ENCODE measurements at places on chromosomes 5 and 9.

DNA sequence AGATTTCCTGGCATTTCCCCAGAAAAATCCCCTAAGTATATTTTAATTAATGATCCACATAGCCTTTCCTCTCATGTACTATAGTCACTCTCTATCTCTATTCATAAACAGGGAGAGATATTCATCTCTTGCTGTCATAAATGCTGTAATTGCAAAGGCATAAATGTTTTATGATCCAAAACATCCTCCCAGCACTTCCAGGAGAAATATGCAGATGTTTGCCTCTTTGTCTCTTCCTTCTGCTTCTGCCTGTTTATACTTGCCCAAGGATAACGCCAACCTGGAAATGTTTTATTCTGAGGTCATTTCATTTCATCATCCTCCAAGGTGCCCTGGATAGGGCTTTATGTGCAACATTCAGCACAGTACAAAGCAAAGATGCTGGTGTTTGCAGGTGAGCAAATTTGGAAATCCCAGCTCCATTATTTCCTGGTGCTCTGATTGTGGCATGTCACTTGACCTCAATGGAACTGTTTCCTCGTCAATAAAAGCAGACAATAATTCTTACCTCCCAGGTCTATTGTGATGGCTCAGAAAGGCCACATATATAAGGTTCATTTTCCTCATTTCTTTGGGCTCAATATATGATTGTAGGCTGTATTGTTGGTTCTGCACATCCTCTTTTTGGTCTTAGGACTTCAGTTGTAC lies 6.9 kb downstream of the TNFSF15 start:
- no peak for DNase-seq

GRCh38 chr5:172088801-172089200 lies 82.4 kb upstream of the FBXW11 start:
- DNase-seq, result no peak

DNA sequence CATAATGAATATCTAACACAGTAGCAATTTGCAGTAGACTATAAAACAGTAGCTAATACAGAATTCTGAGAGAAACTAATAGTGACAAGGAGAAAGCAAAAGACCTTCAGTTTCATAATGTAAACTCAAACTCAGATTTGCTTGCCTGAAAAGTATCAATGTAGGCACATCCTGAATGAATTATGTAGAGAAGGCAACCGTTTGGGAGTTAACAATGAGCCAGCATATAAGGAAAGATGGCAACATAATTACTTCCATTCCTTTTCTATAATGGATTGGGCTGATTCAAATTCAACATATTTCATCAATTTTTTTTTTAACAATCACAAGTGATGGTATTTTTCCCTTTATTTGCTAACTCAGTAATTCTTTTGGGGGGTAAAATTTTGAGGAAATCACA lies 261.6 kb downstream of the SEMA5A start:
- no peak for DNase-seq

- no peak for DNase-seq
Observed at GRCh38 chr9:113246928-113247327, 25.6 kb downstream of the SLC31A1 start.

- DNase-seq, result no peak
Observed at GRCh38 chr5:118236108-118236849, 752.1 kb downstream of the DTWD2 start.

DNA sequence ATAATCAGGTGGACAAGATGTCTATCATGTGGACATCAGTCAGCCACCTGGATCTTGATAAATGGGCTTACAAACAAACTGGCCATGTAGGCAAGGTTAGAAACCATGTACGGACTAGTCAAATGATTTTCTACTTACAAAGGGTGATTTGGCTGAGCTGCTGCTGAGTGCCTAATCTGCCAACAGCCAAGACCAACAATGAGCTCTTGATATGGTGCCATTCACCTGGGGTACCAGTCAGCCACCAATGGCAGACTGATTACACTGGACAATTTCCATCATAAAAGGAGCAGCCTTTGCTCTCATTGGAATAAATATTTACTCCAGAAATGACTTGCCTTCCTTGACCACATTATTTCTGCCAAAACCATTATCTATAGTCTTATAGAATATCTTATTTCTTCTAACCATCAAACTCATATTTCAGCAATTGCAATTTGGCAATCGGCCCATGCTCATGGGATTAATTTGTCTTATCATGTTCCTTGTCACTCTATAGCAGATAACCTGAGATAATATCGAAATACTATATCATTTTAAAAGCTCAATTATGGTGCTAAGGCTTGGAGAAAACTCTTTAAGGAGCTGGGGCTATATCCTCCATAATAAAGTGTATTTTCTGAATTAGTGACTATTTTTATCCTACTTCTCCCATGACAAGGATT lies 135.1 kb downstream of the SLC25A46 start:
- no peak for DNase-seq

- DNase-seq, result no peak
Observed at GRCh38 chr5:143476601-143477211, 73.2 kb upstream of the NR3C1 start.

DNA sequence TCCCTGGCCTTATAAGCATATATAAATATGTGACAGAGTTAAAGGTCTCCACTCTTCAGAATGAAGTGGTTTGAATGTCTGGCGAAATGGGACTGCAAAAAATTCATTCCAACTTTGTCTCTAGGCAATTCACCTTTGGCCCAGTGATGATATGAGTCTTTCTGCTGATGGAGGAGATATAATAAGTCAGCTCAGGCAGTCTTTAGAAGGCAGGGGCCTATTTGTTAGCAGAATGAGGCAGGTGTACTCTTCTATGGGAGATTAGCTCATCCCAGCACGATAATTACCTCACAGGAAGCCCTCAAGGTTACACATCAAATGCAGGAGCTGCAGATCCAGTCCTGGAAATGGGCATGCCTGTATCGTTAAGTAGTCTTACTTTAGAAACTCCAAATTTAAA lies 300.5 kb downstream of the NR2F1-AS1 start:
- no peak for DNase-seq

DNA sequence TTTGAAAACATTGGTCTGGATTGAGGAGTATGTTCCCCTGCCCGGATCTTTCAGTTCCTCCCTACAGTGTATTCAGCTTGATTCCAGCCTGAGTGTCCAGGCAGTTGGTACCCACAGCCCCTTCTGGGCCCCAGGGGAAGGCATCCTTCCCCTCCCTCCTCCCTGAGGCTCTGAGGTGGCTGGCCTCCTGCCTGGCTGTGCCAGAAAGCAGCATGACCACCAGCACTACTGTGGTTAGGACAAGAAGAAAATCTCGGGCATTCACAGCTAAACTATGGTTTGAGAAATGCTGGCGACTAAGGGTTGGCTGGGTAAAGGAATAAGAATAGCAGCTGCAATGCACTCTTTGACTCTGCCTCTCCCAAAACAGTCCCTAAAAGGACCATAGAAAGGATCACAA lies 84.6 kb upstream of the LIFR start:
- DNase-seq, result no peak

DNA sequence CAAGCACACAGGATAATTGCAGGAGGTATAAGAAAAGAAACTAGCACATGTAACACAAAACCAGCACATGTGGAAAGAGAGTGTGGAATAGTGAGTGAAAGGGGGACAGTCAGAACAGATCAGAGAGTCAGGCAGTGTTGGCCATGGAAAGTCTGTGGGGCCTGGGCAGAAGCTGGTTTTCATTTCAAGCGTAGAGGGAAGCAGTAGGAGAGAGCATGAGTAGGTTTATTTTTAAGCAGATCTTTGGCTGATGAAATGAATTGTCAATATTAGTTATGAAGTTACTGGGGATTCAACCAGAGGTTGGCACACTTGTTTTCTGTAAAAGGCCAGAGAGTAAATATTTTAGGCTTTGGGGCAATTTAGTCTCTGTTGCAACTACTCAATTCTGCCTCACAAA lies 283.1 kb downstream of the SMARCA2 start:
- no peak for DNase-seq

- DNase-seq, result no peak
Observed at GRCh38 chr5:137310051-137310730, 188.9 kb downstream of the SPOCK1 start.

DNA sequence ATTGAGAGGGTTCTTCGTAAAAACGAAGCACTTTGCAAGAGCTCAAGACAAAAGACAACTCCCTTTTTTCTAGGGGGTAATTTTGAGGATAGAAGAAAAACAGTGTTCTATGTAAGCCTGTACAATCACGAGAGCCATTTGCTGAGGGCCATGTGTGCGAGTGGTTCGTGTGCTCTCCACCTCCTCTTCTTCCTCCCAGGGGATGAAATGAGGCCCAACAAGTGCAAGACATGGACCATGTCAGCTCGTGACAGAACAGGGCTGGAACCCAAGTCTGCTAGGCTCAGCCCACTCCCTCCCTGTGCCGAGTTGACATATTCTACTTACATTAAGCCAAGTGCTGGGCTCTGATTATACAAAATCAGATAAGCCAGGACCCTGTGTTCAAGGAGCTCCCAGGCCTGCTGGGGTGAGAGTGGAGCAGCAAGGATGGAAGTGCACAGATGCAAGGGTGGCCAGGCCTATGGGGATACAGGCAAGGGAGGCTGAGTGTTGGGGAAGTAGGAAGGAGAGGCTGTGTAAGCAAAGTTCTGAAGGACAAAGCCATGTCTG lies 97.9 kb upstream of the MSX2 start:
- no peak for DNase-seq

DNA sequence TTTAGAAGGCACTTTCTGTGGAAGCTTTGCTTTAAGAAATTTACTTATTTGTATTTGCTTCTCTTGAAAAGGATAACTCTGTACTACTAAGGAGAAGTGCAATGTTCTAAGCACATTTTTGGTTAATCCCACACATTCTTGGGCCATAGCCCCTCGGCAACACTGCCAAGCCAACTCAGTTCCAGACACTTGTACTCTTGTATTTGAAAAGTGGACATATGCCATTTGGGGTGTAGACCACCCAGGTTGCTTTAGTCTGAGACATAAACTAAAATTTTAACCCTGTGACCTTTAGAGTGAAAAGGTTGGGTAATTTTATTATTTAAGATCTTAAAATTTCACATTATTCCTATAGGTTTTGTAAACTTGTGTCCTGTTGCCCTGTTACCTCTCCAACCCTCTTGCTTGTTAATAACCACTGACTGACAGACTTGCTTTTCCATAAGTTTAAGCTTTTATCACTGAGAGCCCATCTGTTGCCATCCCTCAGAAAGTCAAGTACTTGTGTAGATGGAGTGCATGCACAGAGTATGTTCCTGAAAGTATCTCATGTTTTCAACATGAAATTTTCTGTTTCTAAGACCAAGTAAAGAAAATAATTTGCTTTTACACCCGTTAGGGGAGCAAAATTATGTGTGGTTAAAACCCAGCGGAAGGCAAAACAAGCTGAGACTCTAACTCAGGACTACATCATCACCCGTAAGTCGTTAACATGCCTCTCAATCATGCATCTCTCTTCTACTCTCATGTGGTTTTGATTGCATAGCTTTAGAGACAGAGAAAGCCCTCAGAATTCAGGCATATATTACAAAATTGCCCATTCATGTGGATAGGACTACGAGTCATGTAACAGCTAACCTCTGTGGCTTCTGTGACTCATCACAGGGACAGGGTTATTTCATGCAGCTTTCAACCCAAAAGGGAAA lies 117.3 kb downstream of the GDNF start:
- DNase-seq, result no peak

DNA sequence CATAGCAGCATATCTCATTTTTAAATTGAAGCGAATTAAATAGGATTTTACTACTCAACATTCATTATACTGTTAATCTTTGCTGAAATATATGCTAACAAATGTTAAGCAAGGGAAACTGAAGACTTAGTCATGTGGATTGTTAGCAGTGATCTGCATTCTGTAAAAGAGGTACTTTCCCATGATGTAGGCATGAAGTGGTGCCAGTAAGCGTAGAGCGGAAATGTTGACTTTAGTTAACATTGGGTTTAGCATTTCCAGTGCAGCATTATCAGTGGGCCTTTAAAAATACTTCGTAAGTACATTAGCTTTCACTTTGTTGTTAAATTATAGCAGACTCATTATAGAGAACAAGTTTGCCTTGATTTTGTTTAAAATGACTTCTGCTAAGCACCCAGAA lies 130.3 kb downstream of the CDC42SE2 start:
- no peak for DNase-seq

GRCh38 chr9:105044518-105044917 lies 116.6 kb upstream of the ABCA1 start:
- peak; percentile 16 for DNase-seq

DNA sequence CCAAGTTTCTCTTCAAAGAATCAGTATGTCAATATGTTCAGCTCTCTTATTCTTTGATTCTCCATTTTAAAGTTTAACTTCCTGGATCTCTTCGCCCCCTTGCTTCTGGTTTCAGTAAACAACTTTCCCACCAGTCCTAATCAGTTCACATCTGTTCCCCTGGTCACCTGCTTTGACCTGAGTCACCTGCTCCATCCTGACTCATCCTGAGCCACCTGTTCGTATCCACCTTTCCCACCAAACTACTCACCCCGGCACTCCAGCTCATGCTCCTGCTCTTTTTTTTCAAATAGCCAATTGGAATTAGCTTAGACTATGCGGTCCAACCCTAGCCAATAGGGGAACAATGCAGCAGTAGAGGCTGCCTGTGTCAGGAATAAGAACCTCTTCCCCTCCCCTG lies 23.6 kb upstream of the CSF1R start:
- no peak for DNase-seq

GRCh38 chr5:142680605-142681259 lies 5.2 kb downstream of the FGF1 start:
- DNase-seq, result no peak

DNA sequence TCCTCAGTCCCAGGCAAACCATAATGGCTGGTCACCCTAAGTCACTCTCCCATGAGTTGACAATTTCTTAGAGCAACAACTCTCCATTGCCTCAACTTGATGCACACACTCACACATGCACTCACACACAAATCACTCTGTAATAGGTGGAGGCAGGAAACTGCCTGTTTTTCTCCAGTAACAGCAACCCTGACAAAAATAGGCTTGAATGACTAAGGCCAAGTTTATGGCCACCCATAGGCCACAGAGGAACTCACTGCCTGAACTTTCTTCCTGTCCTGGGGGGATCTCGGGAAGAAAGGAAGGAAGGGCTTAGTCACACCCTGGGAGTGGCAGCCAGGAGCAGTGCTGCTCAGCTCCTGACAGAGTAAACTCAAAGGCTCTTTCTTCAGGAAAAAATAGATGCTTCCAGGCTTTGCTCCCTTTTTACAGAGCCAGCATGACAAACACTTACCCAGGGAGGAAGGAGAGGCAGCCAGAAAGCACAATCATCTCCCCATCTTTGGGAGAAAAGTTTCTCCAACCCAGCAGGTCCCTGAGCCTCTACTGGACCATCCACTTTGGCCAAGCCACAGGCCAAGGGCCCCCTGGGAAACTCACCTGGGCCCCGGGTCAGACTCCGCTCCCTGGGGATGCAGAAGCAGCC lies 368 bp downstream of the SH3TC2 start:
- DNase-seq, result no peak

DNA sequence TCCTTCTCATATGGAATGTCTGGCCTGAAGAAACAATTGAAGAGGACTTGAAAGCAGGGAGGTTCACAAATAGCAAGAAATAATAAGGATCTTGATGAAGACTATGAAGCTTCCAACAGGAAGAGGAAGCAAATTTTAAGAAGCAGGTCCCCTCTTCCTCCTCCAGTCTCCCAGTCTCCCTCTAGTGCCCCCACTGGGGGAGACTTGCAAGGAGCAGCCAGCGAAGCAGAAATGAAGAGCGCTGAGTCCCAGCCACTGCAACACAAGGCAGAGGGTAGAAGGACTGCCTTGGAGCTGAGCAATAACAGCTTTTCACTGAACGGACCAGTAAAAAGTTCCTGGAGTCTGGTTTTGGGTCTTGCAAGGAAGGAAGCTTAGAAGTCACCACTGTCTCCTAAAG lies 32.6 kb upstream of the ACO1 start:
- no peak for DNase-seq
